KBM-7 (cell line): ENCODE measurements at places on chromosomes 7 and 10.

DNA sequence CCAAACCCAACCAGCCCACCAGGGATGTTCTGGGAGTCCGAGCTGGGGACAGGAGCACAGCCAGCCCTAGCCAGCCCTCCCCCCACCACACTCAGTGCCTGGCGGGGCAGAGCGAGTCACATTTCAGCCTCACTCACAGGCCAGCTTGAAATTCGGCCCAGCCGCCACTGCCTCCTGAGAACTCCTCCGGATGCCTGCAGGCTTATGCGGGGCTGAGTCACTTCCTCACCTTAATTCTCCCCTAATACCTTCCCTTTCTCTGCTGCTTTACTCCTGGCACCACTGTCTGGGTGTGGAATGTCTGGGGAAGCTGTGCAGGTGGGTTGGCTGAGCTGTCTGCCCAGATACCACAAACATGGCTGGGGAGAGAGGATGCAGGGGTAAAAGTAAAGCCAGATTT lies 22.6 kb upstream of the DLG5 start:
- peak; percentile 87 for DNase-seq

DNA sequence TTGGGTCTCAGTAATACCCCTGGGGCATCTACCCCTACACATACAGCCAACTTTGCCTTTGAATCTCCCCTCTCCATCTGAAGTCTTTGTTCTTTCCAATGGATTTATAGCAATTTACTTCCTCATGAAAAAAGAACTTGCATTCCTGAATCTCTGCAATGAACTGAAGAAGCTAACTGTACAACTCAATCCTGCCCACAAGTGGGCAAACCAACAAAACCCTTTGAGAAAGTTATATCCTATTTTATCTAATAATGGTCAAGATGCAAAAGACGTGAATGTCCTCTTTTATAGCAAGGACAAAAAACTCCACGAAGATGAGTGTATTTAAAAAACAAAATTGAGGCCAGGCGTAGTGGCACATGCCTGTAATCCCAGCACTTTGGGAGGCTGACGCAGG lies 991.3 kb downstream of the LRMDA start:
- DNase-seq: no peak

- DNase-seq: no peak
Measured at GRCh38 chr10:103901299-103901698, 16.7 kb downstream of the STN1 start.

- no peak for DNase-seq
Measured at GRCh38 chr10:100655326-100655759, 90.0 kb upstream of the PAX2 start.

GRCh38 chr7:36202398-36202797 lies 49.3 kb downstream of the EEPD1 start:
- peak; percentile 35 for DNase-seq
